ENCODE measurements at places on chromosomes 1 and 21. TPM values are rescaled to one million over a fixed set of nuclear protein-coding genes. Genes with fewer than 3 reads are reported as not detected.

The SMYD3 gene
- 104 TPM for total RNA-seq

The GALNT2 gene
- 254 TPM for total RNA-seq

The LMOD1 gene
- 27.0 TPM for total RNA-seq

The PTPN22 gene
- total RNA-seq: 1.5 TPM

Data from smooth muscle cell of the umbilical artery (primary cell).